Stimulated activated CD8-positive, alpha-beta memory T cell treated with anti-CD3 and anti-CD28 coated beads, Interleukin-7, amount 100 ng/mL, for 24 hours (primary cell): ENCODE measurements at places on chromosomes 6 and 20.

GRCh38 chr6:77456531-77457248 is 6.6 kb downstream of the HTR1B start:
- no peak for DNase-seq

DNA sequence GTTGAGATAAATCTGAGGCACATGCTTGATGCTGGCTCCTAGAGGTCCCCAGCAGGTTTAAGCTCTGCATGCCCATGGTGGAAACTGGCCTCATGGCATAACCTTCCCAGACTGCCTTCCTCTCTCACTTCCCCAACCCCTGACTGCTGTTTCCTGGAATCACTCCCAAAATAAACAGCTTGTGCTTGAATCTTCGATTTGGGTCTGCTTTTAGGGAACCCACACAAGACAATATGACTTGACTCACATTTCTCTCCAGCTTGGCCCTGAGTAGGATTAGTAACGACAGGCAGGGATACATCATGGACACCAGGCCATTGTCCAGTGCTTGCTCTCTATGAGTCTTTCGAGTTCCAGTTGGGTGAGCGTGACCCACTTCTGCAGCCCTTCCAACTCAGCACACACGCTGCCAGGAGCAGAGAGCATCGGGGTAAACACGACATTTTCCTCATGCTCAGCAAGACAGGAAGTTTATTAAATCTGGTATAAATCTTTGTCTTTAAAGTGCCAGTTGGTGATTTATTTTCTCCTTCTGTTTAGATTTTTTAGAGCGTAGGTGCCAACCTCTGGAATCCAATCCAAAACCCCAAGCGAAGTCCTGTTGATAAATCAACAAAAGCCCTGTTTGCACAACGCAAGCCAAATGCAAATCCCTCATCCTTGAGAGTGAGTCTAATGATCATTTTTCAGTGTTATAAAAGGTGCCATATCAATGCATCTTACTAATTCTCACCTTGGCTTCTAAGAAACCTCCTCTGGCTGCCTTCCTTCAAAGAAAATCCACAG is 135.0 kb downstream of the FOXA2 start:
- no peak for DNase-seq

DNA sequence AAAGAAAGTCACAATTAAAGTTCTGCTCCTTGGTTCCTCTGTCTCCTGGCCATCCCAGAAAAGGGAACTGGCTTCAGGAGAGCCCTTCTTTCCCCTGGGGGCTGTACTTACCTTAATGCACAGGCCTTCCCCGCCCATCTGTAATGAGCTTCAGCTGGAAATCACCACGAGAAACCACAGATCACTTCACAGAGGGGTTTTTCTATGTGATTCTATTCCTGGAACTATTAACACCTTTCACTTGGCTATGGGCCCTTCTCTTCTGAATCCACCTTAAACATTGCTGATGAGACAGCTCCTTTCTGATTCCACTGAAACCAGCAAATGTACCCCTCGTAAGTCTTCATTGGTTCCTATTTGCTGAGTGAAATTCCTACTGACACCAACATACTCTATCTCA is 80.7 kb downstream of the FOXF2 start:
- no peak for DNase-seq

DNA sequence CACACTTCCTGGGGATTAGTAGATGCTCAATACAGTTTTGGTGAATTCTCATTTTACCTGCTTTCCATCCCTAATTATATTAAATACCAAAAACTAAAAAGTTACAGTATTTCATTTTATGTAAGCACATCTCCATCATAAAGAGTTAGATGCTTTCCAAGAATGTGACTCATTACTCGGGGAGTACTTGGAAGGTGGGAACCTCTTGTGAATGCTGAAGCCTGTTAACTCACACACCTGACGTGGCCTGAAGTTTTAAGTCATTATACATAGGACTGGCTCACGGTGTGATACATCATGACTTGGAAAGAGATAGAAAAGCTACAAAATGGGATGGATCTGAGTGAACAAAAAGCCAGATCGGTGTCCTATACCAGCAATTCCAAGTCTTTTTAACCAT is 2.2 kb upstream of the OSER1 start:
- no peak for DNase-seq

DNA sequence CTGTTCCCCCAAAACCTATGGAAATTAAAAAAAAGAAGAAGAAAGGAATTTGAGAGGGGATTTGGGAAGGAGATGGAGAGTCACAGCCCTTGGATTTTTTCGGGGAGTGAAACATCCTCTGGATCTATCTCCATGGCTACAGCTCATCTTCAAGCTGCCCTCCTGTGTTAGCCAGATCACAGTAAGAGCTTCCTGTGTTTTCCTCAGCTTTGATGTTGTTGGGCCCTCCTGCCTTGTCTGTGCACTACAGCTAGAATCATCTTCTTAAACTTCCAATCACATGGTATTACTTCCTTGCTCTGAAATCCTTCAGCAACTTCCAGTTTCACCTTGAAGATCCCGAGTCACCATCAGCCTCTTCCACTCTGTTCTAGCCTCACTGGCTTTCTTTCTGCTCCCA is 207.8 kb upstream of the ZFP64 start:
- DNase-seq, result no peak

DNA sequence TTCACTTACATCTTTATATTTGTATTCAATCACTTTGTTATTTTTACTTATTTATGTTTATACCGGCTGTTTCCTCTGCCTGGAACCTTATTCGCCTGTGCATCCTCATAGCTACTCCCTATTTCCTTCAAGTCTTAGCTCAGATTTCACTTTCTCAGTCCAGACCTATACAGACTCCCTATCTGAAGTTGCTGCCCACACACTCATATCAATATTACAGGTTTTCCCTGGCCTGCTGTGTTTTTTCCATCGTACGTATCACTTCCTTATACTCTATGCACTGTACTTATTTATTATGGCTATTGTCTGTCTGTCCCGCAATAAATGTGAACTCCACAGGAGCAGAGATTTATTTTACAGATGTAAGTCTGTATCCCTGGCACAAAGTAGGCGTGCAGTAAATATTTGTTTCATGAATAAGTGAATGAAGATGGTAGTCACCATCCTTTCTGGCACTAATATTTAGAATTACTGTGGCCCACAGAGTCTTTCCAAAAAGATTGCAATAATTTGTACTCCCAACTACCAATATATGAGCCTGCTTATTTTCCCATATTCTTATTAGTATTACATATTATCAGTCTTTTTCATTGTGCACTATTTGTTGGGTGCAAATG is 64.9 kb downstream of the TNFAIP3 start:
- no peak for DNase-seq

DNA sequence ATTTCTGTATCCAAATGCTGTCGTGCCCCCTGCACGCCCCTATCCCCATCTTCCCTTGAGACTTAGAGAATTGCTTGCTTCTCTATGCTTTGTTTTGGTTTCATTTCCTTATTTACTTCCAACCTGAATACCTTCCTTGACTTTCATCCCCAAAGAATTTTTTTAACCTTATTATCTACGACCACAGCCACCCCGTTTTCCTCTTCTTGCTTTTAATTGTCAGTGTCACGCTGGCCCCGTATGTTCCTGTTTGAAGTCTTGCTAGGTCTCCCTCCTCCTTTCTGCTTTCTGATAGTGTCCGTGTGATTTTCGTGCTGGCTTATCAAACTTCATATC is 40.1 kb downstream of the RNF217 start:
- no peak for DNase-seq

DNA sequence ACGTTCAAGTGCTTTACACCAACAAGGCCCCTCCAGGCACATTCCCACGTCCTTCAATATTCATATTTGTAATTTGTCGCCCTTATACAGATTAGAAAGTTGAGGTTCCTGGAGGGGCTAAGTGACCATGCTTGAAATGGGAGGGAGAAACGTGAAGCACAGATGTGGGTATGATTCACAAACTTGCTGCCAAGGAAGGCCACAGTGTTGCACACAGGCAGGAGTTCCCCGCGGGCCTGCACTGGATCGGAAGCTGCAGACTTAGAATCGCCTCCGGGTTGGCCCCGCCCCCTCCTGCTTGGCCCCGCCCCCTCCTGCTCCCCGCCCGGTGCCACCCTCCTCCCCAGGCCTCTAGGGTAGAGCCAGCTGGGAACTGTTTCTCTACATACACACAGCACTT is 58.2 kb upstream of the QKI start:
- no peak for DNase-seq

- DNase-seq, result no peak
These were observed 25.0 kb downstream of the TMEM242 start for GRCh38 chr6:157298216-157298724.

DNA sequence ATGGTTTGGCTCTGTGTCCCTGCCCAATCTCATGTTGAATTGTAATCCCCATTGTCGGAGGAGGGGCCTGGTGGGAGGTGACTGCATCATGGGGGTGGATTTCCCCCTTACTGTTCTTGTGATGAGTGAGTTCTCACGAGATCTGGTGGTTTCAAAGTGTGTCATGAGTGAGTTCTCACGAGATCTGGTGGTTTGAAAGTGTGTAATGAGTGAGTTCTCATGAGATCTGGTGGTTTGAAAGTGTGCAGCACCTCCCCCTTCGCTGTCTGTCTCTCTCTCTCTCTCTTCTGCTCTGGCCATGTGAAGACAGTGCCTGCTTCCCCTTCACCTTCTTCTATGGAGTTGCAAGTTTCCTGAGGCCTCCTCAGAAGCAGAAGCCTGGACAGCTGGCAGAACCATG is 87.6 kb downstream of the MYLK4 start:
- no peak for DNase-seq

GRCh38 chr6:40290816-40291215 is 296.3 kb downstream of the LRFN2 start:
- no peak for DNase-seq

- no peak for DNase-seq
These were observed 23.0 kb downstream of the PACRG start for GRCh38 chr6:162750776-162751175.

DNA sequence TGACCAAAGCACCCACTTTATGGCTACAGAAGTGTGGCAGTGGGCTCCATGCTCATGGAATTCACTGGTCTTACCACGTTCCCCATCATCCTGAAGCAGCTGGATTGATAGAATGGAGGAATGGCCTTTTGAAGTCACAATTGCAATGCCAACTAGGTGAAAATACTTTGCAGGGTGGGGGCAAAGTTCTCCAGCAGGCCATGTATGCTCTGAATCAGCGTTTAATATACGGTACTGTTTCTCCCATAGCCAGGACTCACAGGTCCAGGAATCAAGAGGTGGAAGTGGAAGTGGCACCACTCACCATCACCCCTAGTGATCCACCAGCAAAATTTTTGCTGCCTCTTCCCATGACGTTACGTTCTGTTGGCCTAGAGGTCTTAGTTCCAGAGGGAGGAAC is 60.5 kb upstream of the GMDS start:
- DNase-seq, result no peak

DNA sequence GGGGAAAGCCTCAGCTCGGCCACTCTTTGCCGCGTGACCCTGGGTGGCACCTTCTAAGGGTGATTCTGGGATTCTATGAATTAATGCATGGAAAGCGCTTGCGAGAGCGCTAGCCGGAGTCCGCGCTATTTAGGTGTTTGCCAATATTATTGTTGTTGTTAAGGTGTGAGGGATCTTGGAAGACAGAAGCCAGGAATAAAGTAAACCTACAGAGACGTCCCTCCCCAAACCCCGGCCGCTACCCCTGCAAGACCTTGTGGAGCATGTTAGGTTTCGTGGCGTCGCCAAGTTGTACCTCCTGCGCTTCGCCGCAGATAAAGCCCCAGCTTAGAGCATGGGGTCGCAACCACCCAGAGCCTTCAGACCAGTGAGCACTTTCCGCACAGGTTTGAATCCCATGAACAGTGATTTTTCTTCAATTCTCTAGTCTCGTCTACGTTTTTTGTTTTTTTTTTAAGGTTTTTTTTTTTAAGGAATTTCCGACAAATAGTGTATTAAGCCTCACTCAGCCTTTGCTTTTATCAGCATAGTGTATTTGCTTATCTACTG is 16.9 kb upstream of the ZSCAN9 start:
- no peak for DNase-seq

GRCh38 chr20:50116368-50116999 is 3.5 kb upstream of the UBE2V1 start:
- no peak for DNase-seq

DNA sequence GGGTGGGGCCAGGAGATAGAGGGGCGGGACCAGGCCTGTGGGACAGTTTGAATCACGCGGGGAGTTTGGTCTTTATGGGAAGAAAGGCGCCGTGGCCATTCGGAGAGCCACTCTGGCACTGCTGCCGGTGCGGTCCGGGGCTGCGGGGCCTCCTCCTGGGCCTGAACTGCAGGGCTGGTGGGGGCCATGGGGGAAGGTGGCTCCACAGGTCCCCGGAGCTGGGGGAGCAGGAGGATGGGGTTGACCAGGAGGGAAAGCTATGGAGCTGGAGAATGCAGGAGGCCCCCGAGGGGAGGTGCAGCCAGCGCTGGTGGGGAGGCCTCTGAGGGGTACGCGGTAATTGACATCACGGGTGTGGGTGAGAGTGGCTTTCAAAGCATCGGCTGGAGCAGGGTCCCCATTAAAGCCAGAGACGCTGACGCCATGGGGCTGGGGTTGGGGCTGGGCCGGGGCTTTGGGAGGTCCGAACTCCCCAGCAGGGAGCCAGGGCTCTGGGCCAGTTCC is 1.8 kb upstream of the BHLHE23 start:
- DNase-seq, result no peak
